ENCODE measurements at places on chromosomes 1 and 21.

- H3K4me1 ChIP-seq: no peaks in the 10 kb centered on the region
- H3K4me3 ChIP-seq: no peak overlapping the region
- H3K27me3 ChIP-seq: no peaks in the 10 kb centered on the region
- no peak overlapping the region for H3K27ac ChIP-seq
- H3K36me3 ChIP-seq: peaks cover 69% of the 10 kb centered on the region
Observed at GRCh38 chr1:53783056-53783455, 44.1 kb upstream of the GLIS1 start.

DNA sequence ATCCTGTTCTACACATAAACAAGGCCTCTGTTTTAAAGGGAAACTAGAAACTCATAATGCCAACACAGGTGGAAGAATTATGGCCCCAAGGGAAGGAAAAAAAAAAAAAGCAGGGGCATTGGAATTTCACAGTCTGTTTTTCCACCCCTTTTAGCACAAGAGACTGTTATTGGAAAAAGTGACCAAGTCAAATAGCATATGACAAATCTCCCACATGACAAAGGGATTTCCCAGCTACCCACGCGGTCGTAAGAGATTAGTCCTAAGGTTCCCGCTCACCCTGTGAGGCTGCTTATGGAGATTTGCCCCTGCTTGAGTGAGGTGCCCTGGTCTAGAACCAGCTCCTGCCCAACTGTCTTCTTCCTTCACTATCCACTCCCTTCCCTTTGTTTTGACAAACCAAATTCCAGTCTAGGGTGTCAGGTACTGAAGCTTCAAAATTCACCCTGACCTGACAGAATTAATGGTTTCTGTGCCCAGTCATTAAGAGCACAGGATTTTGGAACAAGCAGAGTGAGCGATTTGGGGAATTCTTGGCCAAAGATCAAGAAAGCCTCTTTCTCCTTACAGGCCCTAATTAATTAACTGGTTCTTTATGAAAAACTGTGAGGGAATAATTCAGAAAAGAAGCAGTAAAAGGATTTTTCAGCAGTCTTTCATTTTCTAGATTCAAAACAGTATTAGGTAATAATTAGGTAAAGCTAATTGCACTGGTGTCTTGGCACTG is 107.3 kb downstream of the NMNAT2 start:
- no peak for DNase-seq
- H3K27me3 ChIP-seq: no peaks in the 10 kb centered on the region
- no peak overlapping the region for H3K27ac ChIP-seq
- no peaks in the 10 kb centered on the region for H3K36me3 ChIP-seq
- no peak overlapping the region for H3K4me3 ChIP-seq

DNA sequence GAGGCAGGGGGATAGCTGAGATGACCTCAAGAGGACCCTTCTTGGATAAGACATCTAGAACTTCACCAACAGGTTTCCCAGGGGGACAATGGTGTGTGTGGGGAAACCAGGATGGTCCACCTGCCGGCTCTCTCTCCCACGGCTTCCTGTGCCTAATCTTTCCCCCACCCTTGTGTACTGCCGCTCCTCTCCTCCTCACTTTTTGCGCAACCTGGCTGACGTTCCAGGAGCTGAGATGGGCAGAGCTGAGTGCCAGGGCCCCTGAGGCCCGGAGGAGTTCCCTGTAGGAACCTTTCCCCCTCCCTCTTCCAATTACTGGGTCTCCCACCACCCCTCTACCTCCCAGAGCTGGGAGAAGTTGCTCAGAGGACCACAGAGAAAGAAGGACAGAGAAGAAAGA is 6.9 kb downstream of the SLC26A9 start:
- H3K27ac ChIP-seq: no peak overlapping the region
- no peak for DNase-seq
- no peaks in the 10 kb centered on the region for H3K27me3 ChIP-seq
- peaks cover 27% of the 10 kb centered on the region for H3K4me1 ChIP-seq
- no peak overlapping the region for H3K4me3 ChIP-seq

DNA sequence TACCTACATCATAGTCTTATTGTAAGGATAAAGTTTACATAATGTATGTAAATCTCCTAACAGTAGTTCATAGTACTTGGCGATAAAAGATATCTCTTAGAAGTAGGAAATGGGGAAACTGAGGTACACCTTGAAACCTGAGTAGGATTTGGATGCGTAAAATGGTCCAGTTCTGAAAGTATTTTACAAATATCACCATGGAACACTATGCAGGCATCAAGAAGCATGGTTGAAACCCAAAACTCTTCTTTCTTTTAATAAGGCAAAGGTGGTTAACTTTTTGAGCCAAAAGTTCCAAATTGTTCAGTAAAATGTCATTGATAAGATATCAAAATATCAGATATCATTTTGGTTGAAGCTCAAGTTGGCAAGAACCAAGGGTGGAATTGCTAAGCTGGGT is 46.0 kb downstream of the ROR1 start:
- DNase-seq: no peak
- H3K36me3 ChIP-seq: no peaks in the 10 kb centered on the region
- peaks cover 3% of the 10 kb centered on the region for H3K4me1 ChIP-seq
- no peak overlapping the region for H3K4me3 ChIP-seq

DNA sequence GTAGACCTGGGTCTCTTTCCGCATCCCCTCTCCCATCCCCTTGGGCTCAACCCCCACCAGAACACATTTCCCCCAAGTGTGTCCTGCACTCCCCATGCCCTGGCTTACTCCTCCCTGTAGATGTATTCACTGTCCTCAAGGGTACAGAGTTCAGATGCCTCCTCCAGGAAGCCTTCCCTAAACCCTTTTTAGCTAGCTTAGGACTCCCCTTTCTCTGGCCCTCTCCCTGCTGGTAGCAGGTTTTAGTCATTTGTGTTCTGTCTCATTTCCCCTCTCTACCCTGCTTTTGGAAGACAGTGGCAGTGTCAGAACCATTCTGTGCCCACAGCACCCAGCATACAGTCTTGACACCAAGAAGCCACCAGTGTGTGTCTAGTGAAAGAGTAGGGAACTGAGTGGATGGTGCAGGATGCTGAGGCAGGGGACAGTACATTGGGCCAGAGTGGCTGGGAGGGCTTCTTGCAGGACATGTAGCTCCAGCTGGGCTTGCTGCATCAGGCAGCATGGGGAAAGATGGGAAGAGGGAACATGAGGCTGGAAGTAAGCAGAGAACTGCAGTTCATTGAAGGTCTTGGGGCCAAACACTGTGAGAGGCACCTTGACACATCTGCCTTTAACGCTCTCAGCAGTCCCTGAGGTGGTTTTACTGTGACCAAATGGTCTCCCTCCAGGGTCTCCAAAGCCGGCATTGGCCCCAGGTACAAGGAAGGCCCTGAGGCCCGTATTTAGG is 2.5 kb downstream of the FOXO6 start:
- peaks cover 18% of the 10 kb centered on the region for H3K4me1 ChIP-seq
- H3K27ac ChIP-seq: no peak overlapping the region
- no peak for DNase-seq
- peaks cover 8% of the 10 kb centered on the region for H3K27me3 ChIP-seq

GRCh38 chr1:214422137-214422671 is 129.2 kb downstream of the PTPN14 start:
- H3K36me3 ChIP-seq: no peaks in the 10 kb centered on the region
- peak overlapping the region; percentile 90 for H3K27ac ChIP-seq
- no peaks in the 10 kb centered on the region for H3K27me3 ChIP-seq
- no peak overlapping the region for H3K4me3 ChIP-seq
- H3K4me1 ChIP-seq: peaks cover 51% of the 10 kb centered on the region
- DNase-seq: peak; percentile 47

DNA sequence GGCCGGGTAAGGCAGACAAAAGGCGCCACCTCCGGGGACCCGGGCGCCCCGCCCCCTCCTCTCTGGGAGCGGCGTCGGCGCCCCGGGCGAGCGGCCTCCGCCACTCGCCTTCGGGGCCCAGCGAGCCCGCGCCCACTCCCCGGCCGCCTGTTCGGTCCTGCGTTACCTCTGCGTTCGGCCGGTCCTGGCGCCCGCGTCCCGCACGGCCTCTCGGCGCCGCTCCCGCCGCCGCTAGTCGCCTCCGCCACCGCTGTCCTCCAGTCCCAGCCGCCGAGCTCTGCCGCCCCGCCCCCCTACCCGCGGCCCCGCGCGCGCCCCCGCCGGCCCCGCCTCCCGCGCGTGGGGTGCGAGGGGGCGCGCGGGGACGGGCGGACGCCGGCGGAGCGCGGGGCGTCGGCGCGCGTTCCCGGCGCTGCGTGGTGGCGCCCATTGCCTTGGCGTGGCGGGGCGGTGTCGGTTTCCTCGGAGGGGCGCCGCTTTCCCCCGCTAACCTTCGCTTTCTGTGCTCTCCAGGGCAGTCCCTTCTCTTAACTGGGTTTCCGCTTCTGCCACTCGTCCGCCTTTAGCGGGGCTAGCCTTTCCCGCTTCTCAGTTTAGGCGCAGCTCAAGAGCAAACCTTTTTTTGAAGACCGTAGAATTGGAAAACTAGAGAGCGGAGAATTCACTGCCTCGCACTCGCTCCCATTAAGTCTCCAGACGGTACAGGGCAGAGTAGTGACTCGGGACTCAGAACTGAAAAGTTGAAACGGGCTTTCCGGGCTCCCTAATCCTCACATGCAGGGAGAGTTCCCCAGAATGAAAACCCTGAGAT is at the start of gene HP1BP3:
Gene HP1BP3, minus strand, starts transcription at position 279 of the 811 bp plus-strand sequence. CDS start 6,867 bp downstream, outside the sequence.
- H3K27ac ChIP-seq: peak within 1 kb of the TSS; percentile 86
- no peaks in the 10 kb centered on the region for H3K27me3 ChIP-seq
- DNase-seq: peak; percentile 70

DNA sequence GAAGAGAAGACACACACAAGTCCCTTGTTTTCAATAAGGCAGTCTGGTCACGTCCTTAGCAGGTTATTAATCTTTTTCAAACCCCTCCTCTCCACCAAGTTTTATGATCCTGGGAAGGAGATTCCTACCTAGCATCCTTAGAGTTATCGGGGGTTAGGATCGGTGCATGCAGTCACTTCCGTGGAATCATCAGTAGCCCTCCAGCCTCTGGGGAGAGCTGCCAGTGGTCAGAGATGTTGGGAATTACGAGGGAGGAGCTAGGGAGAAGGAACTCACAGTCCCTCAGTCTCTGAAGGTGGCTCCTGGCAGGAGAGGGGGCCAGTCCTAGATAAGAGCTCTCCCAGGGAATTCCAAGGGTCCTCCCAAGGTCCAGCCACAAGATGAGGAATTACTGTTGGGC is 57.7 kb upstream of the ATP5PO start:
- H3K27me3 ChIP-seq: no peaks in the 10 kb centered on the region
- no peak for DNase-seq
- no peaks in the 10 kb centered on the region for H3K36me3 ChIP-seq
- peaks cover 52% of the 10 kb centered on the region for H3K4me1 ChIP-seq

DNA sequence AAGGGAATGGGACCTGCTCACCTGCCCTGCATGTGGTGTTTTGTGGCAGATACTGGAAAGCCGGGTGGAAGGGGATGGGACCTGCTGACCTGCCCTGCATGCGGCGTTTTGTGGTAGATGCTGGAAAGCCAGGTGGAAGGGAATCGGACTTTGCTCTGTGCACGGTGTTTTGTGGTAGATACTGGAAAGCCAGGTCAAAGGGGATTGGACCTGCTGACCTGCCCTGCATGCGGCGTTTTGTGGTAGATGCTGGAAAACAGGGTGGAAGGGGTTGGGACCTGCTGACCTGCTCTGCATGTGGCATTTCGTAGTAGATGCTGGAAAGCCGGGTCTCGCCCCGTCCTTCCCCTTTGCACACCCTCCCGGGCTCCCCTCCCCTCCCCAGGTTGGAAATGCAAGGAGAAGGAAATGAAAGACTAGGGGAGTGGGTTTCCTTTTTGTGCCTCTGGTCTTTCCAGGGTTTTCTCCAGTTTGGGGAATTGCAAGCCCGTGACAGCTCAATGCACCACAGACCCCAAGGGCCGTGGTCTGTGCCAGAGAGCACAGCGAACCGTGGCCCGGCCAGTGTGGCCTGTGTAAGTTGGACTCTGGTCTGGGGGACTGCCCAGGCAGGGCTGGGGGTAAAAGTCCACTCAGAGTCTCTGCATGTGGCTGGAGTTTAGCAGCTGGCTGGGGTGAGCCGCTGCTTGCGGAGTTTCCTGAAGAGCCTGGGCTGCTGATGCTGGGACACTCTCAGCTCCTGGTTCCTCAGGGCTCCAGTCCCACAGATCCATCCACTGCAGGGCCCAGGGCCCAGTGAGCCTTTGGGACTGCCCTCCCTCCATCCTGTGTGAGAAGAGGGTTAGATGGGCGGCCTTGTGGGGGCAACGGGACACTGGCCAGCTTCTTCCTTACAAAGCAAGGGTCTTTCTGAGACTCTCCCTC is 105.5 kb downstream of the CRYAA start:
- H3K36me3 ChIP-seq: no peaks in the 10 kb centered on the region
- no peaks in the 10 kb centered on the region for H3K4me1 ChIP-seq
- H3K27me3 ChIP-seq: no peaks in the 10 kb centered on the region
- H3K27ac ChIP-seq: no peak overlapping the region
- DNase-seq: peak; percentile 40
- H3K4me3 ChIP-seq: no peak overlapping the region

DNA sequence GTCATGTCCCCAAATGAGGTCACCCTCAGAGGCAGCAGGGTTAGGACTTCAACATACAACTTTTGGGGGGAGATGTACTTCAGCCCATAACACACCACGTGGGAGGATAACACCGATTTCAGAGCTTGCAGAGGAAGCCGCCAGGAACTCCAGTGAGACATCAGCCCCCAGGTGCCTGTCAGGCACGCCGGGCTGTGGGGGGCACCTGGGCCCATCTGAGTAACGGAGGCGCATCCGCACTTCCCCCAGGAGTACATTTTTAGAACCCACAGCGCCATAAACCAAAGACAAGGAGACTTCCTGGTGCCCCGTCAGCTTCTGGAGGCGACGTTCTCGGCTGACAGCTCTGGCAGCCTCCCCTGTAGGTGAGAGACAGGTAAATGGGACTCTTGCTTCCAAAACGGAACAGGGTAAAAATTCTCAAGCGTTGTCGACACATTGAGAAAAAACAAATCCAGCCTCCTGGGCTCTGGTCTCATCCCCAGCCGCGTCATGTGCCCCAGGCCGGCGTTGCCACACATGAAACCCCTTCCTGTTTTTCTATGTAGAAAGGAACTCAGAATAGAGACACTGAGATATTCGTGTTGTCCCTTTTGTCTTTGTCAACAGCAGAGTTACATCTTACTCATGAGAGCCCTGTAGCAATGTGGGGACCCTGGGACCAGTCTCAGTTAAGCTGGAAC is 93.3 kb downstream of the PDE9A start:
- H3K4me3 ChIP-seq: no peak overlapping the region
- H3K27ac ChIP-seq: no peak overlapping the region
- H3K4me1 ChIP-seq: no peaks in the 10 kb centered on the region
- no peaks in the 10 kb centered on the region for H3K27me3 ChIP-seq

DNA sequence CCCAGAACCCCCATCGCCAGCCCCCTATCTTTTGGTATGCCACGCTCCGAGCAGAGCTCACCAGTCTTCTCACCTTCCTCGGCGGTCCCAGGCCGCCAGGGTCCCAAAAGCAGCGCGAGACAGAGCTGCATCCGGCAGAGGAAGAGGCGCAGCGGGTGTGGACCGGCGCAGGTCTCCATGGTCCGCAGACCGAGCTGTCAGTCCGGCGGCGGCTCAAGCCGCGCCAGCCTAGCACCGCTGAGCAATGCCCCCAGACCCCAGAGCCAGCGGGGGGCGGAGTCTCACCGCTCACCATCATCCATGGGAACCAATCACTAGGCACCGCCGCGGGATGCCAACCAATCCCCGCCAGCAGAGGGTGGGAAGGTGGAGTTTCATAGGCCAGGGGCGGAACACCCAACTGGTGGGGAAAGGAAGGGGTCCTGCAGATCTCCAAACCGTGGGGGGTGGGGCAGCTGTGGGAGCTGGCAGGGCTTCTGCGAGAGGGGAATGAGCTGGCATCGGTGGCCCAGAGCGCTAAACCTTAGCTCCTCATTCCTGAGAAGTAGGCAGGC is at the start of gene EPHA10:
Gene EPHA10, minus strand, starts transcription at position 233 of the 554 bp plus-strand sequence. Its CDS starts 54 bp downstream, at position 179.
- H3K27me3 ChIP-seq: peaks cover 86% of the 10 kb centered on the region
- DNase-seq: no peak
- no peak within 1 kb of the TSS for H3K27ac ChIP-seq
- no peaks in the 10 kb centered on the region for H3K4me1 ChIP-seq

GRCh38 chr1:240758296-240758695 is 146.3 kb upstream of the GREM2 start:
- H3K4me3 ChIP-seq: no peak overlapping the region
- peaks cover 3% of the 10 kb centered on the region for H3K4me1 ChIP-seq
- no peaks in the 10 kb centered on the region for H3K36me3 ChIP-seq
- DNase-seq: no peak
- no peaks in the 10 kb centered on the region for H3K27me3 ChIP-seq

Data from RWPE2 (cell line).